ENCODE measurements at places on chromosomes 4 and X.

GRCh38 chr4:153480704-153481103 is 14.5 kb downstream of the TMEM131L start:
- DNase-seq: no peak

- no peak for DNase-seq
These were observed 2.4 kb downstream of the BMP2K start for GRCh38 chr4:78778530-78778929.

GRCh38 chr4:181319629-181320028 is 923.6 kb upstream of the TENM3 start:
- DNase-seq: no peak

DNA sequence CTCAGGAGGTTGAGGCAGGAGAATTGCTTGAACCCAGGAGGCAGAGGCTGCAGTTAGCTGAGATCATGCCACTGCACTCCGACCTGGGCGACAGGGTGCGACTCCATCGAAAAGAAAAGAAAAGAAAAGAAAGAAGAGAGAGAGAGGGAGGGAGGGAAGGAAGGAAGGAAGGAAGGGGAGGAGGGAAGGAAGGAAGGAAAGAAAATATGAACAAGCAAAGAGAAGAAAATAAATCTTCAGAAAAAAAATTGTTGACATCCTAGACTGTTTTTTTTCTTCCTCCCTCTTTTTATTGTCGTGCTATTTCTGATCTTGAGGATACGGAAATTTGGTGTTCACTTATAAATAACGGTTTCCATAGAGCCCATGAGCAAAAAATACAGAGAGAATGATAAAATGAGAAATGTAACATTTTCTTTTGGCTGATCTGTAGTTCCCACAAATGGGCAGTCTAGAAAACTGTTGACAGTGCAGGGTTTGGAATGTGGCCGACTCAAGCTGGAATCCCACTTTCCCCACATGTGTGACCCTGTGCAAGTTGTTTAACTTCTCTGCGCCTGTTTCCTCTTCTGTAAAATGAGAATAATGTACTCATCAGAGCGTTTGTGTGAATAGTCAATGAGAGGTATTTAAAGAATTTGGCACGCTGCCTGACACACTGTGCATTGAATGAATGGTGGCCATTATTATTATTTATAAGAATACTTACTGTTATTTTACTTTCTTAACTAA is 19.4 kb downstream of the SORBS2 start:
- DNase-seq: no peak

- no peak for DNase-seq
These were observed 120.4 kb downstream of the PCDH7 start for GRCh38 chr4:30840571-30840970.

- no peak for DNase-seq
These were observed 251.9 kb downstream of the PAPSS1 start for GRCh38 chr4:107468156-107468555.

GRCh38 chrX:154727418-154727817 is 23.5 kb downstream of the GAB3 start:
- DNase-seq: no peak

GRCh38 chrX:121106484-121107235 is 59.2 kb downstream of the GLUD2 start:
- DNase-seq: no peak

DNA sequence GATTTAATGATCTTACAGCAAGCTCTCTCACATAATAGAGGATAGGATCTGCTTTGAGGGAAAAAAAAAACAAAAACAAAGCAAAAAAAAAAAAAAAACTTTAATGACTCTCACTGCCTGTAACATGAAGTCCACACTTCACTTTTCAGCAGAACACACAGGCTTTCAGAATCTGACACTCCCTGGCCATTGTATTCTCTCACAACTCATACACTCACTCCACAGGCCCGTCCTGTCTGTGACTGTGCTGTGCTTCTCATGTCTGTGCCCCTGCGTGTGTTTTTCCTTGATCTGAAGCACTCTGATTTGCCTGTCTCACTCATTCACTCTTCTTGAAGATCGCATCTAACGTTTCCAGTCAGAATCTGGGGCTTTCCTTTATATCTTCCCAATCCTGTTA is 460.8 kb downstream of the TMA16 start:
- DNase-seq: no peak
